ENCODE measurements at places on chromosomes 2 and 18.

- DNase-seq = no peak
Observed at GRCh38 chr2:32358111-32358482, 1.3 kb downstream of the BIRC6 start.

DNA sequence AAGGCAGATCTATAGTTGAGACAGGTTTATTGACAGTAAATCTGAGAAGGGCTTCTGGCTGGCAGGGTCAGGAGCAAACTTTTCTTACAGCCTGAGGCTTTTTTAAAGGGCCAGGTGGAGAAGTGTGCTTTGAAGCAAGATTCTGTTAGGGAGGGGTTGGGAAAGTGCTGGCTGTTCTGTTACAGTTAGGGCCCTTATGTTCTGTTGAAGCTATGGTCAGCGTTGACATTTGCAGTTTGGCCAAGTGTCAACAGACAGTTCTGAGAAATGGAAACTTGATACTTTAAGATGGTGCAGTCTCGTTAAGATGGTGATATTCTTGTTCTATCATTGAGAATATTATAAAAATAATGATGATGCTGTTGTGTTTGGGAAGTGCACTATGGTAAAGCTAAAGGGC, 154.2 kb downstream of the RDH14 start:
- no peak for DNase-seq

DNA sequence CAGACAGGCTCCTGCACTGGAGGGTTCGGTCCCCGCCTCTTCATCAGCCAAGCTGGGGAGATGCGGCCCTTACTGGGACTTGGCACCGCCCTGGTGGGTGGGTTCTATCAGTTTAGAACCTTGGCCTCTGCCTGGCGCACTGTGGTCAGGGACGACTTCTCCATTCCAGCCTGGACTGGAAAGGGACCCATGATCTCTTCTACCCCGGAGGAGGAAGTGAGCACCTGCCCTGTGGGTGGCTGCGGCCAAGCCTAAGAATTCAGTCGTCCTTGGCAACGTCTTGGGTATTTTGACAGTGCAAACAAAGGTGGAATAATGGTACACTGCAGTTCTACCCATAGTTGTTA, 106.9 kb upstream of the CD302 start:
- no peak for DNase-seq

DNA sequence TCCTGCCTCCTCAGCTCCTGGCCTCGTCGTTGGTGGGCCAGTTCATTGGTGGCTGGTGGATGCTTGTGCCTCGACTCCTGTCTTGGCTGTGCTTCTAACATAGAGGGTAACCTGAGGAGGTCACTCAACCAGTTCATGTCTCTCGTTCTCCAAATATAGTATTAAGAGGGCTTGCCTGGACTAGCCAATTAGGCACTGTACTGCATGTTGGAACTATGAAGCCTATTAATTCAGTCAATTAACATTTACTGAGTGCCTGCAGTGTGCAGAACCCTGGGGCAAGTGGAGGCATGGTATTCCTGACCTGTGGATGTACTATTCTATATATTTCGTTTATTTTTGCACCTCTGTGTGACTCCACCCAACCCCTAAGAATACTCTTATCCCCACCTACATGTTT, 89.9 kb upstream of the PELI1 start:
- DNase-seq = peak; percentile 69

DNA sequence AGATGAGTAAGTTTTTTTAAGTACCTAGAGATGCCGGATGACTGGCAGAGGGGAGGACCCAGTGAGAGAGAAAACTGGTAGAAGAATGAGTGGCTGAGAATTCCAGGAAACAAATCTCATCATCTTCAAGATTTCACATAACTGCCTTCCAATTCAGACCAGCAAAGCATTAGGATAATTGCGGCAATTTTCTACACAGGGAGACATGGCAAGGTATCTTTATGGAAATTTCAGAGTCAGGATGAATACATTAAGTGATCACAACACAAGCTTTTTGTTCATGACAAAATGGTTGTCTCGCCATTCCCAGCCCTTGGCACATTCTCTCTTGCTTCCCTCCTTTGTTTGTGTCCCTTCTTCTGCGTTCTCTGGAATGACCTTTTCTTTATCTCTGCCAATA, 82.1 kb downstream of the ALK start:
- DNase-seq = no peak

DNA sequence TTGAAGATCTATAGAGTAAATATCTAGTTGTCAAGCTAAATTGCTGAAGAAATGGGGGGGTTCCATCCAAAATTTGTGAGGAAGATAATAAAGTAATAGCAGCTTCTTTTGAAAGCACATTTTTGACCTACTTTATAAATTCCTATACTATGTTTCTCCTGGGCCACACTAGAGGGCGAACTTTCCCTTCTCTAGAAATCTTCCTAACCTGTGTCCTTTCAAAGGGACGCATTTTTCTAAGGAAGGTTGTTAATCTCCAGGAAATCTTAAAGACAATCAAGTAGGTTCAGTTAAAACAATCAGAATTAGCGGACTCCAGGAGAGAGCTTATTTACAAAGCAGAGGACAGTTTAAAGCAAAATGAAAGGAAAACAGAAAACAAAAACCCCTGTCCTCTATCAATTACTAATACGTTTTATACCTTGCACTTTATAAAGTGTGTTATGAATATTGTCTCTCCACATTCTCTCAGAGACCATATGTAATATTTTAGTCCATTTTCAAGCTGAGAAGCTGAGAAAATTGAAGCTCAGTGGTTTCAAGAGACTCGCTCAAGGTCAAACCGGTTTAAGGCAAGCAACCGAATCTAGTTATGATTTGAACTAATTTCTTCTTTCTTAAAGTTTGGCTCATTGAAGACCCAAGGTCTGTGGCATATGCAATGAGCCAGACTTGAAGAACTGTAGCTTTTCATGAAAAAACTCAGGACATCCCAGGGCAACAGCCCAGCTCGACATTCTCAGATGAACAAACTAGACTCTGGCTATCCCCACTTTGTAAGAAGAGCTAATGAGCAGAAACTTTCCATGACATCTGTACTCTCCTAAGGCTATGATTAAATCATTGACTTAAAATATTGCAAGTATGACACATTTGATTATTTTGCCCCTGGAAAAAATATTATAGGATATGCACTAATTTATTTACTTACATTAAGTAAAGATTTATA, 273.6 kb downstream of the PAX3 start:
- DNase-seq = peak; percentile 30

DNA sequence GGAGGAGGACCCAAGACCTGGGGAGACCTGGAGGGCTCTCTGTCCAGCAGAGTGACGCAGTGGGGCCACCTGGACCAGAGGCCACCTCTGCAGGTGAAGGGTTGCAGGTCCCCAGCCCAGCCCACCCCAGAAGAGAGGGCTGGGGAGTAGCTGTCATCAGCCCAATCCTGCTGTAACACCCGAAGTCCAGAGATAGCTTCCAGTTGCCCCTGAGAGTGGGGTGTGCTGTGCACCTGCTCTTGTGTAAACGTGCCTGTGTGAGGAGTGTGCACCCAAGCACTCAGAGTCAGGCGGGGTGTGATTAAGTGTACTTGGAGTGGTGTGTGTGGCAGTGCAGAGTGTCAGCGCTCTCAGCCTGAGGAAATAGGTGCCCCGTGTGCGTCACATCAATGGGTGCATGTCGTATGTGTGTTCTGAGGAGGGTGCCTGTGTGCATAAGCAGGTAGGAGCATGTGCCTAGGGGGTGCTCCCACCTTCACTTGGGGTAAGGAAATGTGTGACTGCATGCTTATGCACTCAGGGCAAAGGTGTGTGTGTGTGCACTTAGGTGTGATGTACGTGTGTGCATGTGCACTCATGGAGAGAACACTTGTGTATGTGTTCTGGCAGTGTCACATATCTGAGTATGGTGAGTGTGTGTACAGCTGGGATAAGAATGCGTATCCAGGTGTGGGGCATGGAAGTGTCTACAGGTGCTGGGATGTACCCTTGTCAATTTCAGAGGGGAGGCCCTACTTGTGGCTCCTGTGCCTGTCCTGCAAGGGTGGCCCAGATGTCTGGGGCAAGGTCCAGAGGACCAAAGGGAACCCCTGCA, 672 bp downstream of the ATP6V1B1 start:
- DNase-seq = peak; percentile 51

GRCh38 chr2:68771211-68771751, 36.7 kb downstream of the ARHGAP25 start:
- DNase-seq = no peak

GRCh38 chr2:113167115-113167932, 6.4 kb upstream of the PSD4 start:
- peak; percentile 85 for DNase-seq

DNA sequence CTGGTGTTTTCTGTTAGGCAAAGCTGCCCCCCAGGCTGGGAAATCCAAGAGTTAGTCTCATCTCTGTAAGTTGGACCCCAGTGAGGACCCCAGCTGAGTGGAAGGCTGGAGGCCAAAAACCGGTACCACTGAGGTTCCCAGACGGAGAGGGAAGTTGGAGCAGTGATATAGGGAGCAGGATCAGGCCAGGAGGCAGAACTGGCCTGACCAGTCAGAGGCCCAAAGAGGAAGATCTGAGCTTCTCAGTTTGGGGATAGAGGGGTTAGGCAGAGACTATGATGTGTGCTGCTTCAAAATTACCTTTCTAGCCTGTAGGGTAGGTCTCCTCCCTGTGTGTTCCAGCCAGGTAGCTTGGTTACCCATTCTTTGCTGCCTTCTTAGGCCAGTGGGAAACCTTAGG, 4.6 kb upstream of the RNF181 start:
- no peak for DNase-seq

DNA sequence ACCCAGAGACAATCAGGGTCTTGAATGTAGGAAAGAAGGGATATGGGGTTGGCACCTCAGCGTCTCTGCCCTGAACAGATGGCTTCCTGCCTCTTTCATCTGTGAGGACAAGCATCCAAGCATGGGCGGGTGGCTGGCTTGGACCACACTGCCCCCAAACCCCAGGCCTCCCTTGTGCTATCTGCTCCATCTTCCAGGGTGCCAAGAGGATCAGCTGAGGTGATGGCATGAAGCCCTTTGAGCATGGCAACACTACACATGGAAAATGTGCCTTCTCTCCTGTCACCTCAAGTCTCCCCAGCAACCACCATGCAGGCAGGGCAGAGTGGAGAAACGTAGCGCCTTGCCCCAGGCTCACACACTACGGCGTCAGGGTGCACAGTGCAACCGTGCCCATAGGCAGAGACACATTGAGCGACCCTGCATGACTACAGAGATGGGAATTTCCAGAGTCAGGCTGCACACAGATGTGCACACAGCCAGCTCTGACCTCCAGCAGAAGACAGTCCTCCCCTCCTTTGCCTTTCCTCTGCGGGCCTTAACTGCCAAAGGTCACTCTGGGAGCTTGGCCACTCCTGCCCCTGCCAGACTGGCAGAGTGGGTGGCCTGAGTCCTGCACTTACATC, 1.5 kb downstream of the KCNIP3 start:
- DNase-seq = no peak

DNA sequence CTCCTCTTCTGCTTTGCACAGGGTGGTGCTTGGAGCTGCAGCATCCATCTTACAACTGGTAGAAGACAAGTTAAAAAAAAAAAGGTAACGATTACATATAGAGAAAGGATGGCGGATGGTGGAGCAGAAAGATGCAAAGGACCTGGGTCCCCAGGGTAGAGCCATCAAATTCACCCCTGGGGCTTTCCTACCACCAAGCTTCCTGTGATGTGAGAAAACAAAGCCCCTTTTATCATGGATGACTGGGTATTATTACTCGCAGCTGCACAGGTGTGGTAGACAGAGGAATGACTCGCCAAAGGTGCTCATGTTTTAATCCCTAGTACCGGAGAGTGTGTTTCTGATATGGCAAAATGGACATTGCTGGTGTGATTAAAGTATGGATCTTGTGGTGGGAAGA, 1.3 kb upstream of the ACOXL start:
- no peak for DNase-seq

- no peak for DNase-seq
Observed at GRCh38 chr2:128166746-128167353, 75.8 kb downstream of the UGGT1 start.

DNA sequence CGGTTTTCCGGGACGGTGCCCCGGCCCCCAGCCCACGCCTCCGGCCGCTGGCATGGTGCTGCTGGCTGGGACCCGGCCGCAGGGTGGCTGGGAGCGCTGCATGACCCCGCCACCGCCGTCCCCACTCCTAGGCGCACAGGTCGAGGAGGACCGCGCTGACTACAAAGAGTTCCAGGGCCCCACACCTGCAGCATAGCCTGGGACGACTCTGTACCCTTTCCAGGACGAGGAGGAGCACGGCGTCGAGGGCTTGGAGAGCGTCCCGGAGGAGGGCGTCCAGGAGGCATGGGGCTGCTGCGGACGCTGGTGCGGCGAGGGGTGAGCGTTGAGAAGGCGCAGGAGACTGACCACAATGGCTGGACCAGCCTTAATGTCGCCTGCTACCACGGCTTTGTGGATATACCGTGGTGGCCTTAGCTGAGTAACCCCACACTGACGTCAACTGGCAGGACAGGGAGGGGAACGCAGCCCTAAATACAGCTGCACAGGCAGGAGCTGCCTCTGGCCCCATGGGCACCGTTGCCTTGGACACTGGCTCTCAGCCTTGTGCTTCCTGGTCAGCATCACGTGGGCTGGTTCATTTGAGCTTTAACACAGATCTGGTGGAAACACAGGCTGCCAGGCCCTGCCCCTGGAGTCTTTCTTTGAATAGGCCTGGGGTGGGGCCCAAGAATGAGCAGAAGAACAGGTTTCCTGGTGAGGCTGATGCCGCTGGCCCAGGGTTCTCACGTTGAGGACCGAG, 40.9 kb upstream of the TRIM43B start:
- no peak for DNase-seq

DNA sequence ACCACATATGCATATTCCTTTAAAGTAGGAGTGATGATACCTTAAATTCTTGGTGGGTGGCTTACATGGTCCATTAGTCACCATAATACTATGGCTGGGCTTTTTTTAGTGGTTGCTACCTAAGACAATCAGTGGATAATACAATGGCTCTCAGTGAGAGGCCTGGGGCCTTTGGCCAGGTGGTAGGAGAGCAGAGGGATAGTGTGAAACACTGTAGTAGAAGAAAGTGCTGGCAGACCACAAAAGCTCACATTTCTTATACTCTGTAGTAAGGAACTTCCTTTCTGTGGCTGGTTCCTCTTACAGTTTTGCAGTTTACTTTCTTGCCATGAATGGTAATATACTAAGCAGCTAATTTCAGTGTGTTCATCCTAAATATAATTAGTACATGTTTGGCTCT, 583.5 kb downstream of the XIRP2 start:
- no peak for DNase-seq

DNA sequence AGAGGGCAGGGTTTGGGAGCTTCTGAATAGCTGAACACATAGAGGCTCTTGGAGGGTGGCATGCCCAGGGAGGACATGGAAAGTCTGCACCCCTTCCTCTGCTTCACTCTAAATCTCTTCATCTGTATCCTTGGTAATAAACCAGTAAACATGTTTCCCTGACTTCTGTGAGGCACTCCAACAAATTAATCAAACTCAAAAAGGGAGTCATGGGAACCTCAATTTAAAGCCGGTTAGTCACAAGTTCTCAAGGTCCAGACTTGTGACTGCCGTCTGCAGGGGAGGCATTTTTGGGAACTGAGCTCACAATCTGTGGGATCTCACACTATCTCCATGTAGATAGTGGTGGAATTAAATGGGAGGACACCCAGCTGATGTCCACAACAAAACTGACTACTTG, 33.1 kb upstream of the STON1 start:
- no peak for DNase-seq

Measured in NCI-H510A treated with DMSO at 0.1 percent for 48 hours (cell line).